ENCODE measurements at places on chromosomes 2 and 18. TPM values are rescaled to one million over a fixed set of nuclear protein-coding genes. Genes with fewer than 3 reads are reported as not detected.

- H3K4me1 ChIP-seq: no peaks in the 10 kb centered on the region
- H3K27me3 ChIP-seq: no peaks in the 10 kb centered on the region
- DNase-seq: no peak
- no peak overlapping the region for H3K27ac ChIP-seq
- no peaks in the 10 kb centered on the region for H3K36me3 ChIP-seq
Measured at GRCh38 chr2:25198209-25198525, 29.8 kb upstream of the POMC start.

- H3K4me3 ChIP-seq: peak overlapping the region; percentile 80
- DNase-seq: no peak
- H3K4me1 ChIP-seq: peaks cover 15% of the 10 kb centered on the region
- peak overlapping the region; percentile 89 for H3K27ac ChIP-seq
Measured at GRCh38 chr2:24123922-24124580, 782 bp downstream of the FAM228B start.

The GLS gene
- 160 TPM for total RNA-seq

The UCN gene
- total RNA-seq: 4.1 TPM

The SLC4A5 gene
- total RNA-seq: 14.4 TPM

- H3K27ac ChIP-seq: no peak overlapping the region
- DNase-seq: no peak
- no peaks in the 10 kb centered on the region for H3K4me1 ChIP-seq
- no peaks in the 10 kb centered on the region for H3K27me3 ChIP-seq
Measured at GRCh38 chr18:27493182-27493581, 308.1 kb upstream of the CHST9 start.

DNA sequence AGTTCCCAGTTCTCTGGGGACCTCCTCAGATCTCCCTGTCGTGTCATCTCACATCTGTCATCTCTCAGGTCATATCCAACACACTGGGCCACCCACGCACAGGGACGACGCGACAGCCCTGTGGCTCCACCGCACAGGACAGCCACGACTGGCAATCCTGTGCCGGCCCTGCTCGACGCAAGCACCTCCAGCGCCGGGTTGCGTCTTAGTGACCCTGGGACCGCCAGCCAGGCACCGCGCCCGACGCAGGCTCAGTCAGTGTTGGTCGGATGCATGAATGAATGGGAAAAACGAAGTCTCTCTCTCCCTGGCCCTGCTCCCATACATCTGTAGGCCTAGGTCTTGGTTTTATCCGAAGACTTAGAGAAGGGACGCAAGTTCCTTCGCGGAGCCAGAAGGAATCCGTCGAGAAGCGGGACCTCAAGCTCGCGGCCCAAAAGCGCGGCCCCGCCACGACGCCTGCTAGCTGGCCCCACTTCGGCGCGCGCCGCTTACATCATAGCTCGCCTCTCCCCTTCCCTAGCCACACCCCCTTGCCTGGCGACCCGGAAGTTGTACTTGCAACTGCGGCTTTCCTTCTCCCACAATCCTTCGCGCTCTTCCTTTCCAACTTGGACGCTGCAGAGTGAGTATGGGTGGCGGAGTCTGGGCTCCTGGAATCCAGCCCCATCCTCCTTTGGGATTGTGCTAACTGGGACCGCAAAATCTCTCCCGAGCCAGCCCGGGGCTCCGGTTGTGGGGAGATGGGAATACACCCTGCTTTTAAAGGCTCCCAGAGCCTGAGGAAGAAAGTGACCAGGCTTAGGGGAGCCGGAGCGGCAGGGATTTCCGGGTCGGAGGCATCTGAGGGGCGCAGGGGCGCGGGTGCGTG is at the start of gene RPL31:
Gene RPL31 (plus strand): TSS at position 599 of the 871 bp plus-strand sequence. CDS start 413 bp downstream, outside the sequence.
- H3K4me1 ChIP-seq: peaks cover 41% of the 10 kb centered on the region
- no peaks in the 10 kb centered on the region for H3K27me3 ChIP-seq
- peak; percentile 97 for DNase-seq
- H3K4me3 ChIP-seq: peak within 1 kb of the TSS; percentile 79
- H3K36me3 ChIP-seq: peaks cover 38% of the 10 kb centered on the region

DNA sequence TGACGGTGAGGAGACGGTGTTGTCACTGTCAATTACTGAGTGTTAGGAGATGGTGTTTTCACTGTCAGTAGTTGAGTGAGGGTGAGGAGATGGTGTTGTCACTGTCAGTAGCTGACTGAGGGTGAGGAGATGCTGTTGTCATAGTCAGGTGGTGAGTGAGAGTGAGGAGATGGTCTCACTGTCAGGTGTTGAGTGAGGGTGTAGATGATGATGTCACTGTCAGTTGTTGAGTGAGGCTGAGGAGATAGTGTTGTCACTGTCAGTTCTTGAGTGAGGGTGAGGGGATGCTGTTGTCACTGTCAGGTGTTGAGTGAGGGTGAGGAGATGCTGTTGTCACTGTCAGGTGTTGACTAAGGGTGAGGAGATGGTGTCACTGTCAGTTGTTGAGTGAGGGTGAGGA is 3.4 kb upstream of the ATP9B start:
- peaks cover 5% of the 10 kb centered on the region for H3K4me1 ChIP-seq
- no peak overlapping the region for H3K4me3 ChIP-seq
- no peaks in the 10 kb centered on the region for H3K27me3 ChIP-seq
- DNase-seq: no peak
- no peaks in the 10 kb centered on the region for H3K36me3 ChIP-seq
- no peak overlapping the region for H3K27ac ChIP-seq

GRCh38 chr2:17355608-17356329 is 162.5 kb downstream of the RAD51AP2 start:
- no peaks in the 10 kb centered on the region for H3K27me3 ChIP-seq
- no peak overlapping the region for H3K27ac ChIP-seq
- no peaks in the 10 kb centered on the region for H3K4me1 ChIP-seq
- no peaks in the 10 kb centered on the region for H3K36me3 ChIP-seq
- DNase-seq: no peak
- H3K4me3 ChIP-seq: no peak overlapping the region

The CCDC85A gene
- 32.7 TPM for total RNA-seq

The GPR35 gene
- 8.3 TPM for total RNA-seq

DNA sequence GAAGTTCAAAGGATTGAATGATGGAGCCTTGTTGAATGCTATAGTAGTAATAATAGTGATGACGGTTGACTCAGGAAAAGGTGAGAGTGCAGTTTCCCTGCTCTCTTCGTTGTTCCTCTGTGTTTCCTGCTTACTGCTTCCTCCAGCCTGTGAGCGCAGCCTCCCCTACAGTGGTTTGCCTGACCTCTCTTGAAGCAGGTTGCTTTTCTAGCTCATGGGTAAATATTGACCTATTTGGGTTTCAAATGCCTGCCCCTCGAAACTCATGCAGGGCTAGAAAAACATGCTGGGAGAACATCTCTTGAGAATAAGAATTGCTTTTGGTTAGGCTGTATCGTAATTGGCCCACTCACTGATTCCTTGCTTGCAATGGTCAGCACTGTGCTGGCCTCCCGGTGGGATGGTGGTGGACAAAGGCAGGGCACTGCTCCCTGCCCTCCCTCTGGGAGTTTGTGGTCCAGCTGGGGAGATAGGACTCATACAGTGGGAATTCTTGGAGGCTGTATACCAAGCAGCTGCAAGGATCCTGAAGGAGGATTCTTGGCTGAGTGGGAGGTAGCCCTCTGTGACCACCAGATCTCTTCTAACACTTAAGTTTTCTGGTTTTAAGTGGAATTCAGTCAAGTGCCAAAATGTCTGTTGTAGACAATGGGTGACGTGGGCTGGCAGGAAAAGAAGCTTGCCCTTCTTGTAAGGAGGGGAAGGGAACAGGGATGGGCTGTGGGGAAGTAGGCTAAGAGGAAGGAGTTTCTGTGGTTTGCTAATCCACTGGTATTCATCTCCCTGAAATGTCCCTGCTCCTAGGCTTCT is 5.4 kb upstream of the RNF181 start:
- peak overlapping the region; percentile 97 for H3K27ac ChIP-seq
- no peak overlapping the region for H3K4me3 ChIP-seq
- H3K36me3 ChIP-seq: no peaks in the 10 kb centered on the region
- DNase-seq: no peak
- H3K27me3 ChIP-seq: no peaks in the 10 kb centered on the region
